ENCODE measurements at places on chromosomes 6 and 20.
A peak's percentile ranks its signal among the peaks of the same experiment; 100 is the strongest.

DNA sequence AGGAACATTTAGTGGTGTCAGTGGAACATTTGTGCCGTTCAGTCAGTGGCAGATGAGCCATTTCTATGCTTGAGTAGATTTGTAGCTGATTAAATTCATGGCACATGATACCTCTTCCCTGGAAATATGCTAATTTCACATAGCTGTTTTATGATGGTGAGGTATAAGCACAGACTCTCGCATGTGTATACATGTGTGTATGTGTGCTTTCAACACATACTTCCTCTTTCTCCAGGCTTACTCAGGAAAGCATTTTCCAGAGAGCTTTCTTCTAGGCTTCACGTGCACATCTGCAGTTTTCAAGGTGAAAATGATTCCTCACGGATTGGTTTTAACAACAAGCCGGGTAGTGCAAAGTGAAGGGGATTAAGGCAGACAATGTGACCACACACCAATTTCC is 396.5 kb downstream of the HDGFL1 start:
- DNase-seq: no peak

GRCh38 chr20:31824125-31824485 is 4.9 kb downstream of the MYLK2 start:
- no peak for DNase-seq

- no peak for DNase-seq
These were observed 148.2 kb downstream of the LAMA2 start for GRCh38 chr6:129031051-129031599.

- DNase-seq: no peak
These were observed 7.7 kb upstream of the PTGIS start for GRCh38 chr20:49575551-49576060.

- DNase-seq: no peak
These were observed 248.0 kb downstream of the TTLL2 start for GRCh38 chr6:167572841-167573271.

GRCh38 chr20:54995553-54995952 is 520.2 kb downstream of the DOK5 start:
- no peak for DNase-seq

- no peak for DNase-seq
These were observed 43.5 kb downstream of the GCLC start for GRCh38 chr6:53501432-53501831.

GRCh38 chr20:20204256-20204655 is 151.9 kb downstream of the CFAP61 start:
- DNase-seq: no peak

GRCh38 chr6:6320901-6321300 is 439 bp upstream of the F13A1 start:
- DNase-seq: no peak

DNA sequence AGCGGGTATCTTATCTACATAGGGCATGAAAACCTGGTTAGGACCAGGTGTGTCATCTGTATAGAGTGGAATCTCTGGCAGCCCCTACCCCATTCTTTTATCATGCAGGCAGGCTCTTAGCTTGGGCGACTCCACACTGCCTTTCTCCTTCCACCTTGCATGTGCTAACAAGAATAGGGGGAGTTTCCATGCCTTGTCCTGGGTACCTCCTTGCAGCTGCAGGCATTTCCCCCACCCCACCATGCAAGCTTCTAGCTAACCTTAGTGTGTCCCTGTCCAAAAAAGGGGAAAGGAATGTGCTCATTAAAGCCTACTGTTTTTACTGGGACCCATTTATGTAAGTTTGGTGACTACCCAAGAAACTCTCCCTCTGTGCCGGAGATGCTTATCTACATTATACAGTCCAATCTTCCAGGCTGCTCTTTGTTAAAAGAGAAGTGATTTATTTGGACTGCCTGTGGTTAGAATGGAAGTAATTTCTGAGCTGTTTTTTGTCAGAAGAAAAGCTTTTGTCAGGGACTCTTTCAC is 10.5 kb upstream of the CEP43 start:
- DNase-seq: no peak

- DNase-seq: peak; percentile 43
These were observed 8.8 kb upstream of the CEP85L start for GRCh38 chr6:118660218-118660569.

DNA sequence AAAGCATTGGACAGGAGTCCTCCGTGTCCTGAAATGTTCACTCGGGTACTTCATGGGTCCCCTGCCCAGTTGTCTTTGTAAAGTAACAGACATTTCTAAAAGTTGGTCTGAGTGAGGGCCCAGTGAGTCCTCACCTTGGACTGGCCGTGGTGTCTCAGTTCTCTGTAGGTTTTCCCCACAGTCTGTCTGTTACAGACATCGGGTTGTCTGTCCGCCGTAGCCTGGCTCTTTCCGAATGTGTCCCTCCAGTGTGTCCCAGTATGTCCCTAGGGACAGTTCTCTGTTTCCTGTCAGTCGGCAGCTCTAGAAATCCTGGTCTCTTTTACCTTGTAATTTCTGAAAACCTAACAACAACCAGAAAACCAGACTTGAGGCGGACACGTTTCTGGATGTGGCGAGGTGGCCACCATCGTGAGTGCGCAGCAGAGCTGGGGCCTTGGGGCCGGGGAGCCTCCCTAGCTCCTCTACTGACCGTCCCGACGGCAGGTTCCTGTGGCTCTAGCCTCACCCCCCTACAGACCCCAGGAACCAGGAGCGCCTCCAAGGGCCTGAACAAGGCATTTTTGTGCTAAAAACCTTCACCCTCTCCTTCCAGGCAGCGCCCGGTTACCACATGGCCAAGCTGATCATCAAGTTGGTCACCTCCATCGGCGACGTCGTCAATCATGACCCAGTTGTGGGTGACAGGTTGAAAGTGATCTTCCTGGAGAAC is 42.2 kb downstream of the PYGB start:
- no peak for DNase-seq

GRCh38 chr20:19691125-19691524 is 66.9 kb upstream of the RIN2 start:
- DNase-seq: no peak

DNA sequence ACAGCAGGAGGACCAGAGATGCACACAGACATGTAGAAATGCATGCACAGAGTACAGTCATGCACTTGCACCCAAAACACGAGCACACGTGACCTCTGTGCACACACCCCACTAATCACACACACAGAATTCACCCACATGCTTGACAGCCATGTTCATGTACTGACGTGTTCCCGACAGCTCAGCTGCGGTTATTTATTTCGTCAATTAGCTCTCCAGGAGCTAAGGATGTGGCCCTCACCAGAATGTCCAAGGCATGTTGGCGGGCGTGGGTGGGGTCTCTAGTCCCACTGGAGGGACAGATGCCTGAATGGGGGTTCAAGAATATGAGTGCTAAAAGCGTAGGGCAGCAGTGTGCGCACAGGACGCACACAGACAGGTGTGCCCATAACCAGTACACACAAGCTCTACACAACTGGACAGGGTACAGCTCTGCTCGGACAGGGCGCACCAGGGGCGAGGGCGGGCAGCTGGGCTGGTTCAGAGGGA is 571 bp upstream of the PRPF6 start:
- DNase-seq: no peak

DNA sequence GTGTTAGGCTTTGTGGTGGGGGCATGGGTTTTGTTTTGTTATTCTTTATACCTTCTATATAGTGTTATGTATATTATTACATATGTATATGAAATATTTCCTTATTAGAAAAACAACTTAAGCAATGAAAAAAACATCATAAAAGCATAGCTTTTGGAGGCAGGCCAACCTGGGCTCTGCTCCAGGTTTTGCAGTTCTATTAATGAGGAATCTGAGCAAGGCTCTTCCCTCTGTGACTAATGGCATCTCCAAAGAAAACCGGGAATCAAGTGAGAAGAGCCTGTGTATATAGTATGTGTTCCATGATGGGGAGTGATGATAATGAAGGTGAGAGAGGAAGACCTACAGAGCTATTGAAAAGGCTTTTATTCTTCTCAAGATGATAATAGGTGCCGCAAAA is 291.1 kb downstream of the CLIC5 start:
- DNase-seq: no peak

GRCh38 chr6:41730531-41731436 is 4.6 kb downstream of the TFEB start:
- no peak for DNase-seq

DNA sequence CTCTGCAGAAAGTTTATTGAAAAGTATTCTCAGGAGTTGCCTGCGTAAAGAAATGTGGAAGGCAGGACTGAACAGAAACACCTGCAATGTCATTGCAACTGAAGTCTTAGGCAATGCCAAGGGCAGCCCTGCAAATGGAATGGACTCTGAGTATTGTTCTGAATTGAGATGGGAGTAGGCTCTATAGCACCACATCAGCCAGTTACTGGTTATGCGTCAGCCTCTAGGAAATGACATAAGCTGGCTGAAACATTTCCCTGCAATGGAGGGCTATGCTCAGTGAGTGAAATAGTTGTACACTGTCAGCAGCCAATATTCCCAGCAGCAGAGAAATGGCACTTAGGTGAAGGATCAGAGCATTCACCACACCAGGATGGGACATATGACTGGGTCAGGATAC is 13.8 kb upstream of the GJE1 start:
- DNase-seq: no peak

All from activated T-cell treated with anti-CD3 and anti-CD28 coated beads, Interleukin-2, amount 50 U/mL, for 72 hours (primary cell).